ENCODE measurements at places on chromosomes 13 and 19.

GRCh38 chr13:106455777-106456176 is 79.7 kb downstream of the EFNB2 start:
- DNase-seq, result no peak

GRCh38 chr13:102609696-102610095 is 12.9 kb downstream of the TPP2 start:
- no peak for DNase-seq

DNA sequence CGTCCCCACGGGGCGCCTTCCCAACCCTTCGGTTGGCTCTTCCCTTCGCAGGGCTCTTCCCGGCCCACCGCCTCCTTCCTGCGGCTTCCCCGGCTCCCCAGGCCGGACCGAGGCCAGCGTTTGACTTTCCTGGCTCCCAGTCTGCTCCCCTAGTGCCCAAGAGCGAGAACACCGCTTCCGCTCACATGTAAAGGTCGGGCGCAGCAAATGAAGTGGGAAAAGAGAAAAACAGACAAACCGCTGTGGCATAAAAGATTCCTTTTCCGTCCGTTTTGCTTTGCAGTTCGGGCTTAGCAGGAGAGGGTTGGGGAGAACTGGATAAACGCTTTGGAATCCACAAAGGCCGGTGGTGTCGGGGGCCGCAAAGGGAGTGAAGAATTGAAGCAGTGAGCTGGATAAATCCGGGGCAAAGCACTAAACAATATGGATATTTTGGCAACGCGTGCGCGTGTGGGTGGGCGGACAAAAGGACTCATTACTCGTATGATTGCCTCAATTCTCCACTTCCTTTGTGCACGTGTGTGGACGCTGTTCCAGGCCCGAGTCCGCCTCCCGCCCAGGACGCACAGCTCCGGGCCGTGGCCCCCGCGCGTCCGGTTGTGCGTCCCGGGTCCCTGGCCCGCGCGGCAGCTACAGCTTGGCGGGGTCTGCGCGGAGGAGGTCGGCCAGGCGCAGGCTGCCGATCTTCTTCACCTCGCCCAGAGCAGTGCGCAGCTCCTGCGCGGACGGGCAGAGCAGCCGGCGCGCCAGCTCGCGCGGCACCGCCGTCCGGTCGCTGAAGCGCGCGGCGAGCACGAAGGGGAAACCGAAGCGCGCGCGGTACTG is 8.6 kb upstream of the CDX2 start:
- no peak for DNase-seq

DNA sequence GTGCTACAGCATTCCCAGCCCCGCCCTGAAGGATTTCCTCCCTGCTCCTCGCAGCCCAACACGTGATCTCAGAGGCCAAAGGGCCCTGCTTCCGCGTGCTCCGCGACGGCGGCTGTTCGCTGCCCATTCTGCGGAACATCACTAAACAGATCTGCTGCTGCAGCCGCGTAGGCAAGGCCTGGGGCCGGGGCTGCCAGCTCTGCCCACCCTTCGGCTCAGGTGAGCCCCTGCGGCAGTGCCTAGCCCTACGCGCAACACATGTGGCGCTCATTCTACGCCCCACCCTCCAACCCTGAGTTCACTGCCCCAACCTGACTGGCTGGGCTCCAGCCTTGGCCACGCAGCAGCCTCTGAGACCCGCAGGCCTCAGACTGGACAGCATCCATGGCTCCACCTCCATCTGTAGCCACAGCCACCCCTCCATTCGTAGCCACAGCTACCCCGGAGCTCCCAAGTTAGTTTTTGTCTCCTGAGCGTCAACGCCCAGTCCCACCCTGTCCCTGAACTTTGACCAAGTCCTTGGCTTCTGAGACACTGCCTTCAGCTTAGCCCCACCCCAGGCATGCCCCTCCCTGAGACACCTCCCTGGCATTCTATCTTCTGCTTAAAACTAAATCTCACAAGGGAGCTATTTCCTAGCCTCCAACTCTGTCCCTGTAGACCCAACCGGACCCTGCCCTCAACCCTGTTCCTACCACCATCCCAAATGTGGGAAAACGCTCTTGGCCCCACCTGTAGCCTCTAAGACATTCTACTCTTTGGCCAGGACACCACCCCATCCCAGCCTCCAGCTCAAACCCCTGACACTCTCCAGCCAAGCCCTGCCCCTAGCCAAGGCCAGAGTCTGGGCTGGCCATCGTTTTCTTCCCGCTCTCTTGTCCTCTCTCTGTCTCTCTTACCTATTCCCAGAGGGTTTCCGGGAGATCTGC is 6.4 kb downstream of the LTBP4 start:
- DNase-seq, result no peak

- DNase-seq, result peak; percentile 26
Observed at GRCh38 chr19:13691569-13692435, 72.5 kb upstream of the MRI1 start.

- no peak for DNase-seq
Observed at GRCh38 chr19:33653684-33654083, 31.9 kb downstream of the CHST8 start.

- no peak for DNase-seq
Observed at GRCh38 chr13:107301724-107302374, 733.9 kb upstream of the ARGLU1 start.

GRCh38 chr13:43727856-43728255 is 58.9 kb downstream of the ENOX1 start:
- no peak for DNase-seq

- no peak for DNase-seq
Observed at GRCh38 chr13:41271456-41272285, 8.3 kb upstream of the MTRF1 start.

DNA sequence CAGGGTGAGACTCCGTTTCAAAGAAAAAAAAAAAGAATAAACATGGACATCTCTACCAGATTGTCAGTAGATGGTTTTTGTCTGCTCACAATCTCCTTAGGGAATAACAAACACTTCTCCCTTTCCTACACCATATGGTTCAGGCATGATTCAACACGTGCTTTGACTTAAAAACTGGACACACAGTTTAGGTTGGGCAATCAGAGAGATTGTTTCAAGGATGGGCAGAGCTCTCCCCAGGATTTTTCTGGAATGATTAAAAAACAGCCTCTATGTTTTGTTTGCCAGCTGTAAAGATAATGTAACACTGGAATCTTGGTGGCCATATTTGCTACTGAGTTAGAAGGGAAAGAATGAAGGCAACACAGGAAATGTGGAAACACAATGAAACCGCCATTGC is 150.1 kb upstream of the TSC22D1 start:
- no peak for DNase-seq

GRCh38 chr19:50628146-50628545 is 11.5 kb downstream of the SYT3 start:
- no peak for DNase-seq

DNA sequence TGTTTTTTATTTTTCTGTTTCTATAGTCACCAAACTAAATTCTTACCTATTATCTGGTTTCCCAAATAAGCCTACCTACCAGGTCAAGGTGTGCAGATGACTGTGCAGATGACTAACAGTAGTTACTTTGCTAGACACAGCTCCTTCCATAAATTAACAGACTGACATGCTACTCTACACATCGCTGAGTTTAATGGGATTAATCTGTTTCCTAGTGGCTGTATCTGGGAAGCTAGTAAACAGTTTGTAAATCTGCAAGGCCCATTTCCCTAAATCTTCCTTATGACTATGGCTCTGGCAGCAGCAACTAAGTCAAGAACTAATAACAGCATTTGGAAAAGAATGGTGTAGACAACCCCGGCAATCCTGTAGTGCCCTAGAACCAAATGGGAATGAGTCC is 27.9 kb downstream of the MIPEP start:
- no peak for DNase-seq

DNA sequence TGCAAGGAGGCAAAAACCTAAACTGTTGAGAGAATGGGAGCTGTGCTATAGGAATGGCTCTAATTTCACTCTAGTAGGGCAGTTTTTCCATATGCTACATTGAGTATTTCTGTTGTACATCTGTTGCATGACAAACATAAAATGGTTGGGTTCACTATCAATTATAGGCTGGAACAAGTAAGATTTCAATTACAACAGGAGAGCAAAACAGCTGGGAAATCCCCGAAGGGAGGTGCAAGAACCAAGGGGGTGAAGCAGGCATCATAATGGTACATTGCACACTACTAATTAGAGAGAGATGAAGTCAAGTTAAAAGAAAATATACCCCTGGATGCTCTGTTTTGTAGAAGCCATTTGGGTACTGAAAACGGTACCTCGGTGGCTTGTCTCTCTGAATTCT is 389.5 kb downstream of the PCDH9 start:
- no peak for DNase-seq

DNA sequence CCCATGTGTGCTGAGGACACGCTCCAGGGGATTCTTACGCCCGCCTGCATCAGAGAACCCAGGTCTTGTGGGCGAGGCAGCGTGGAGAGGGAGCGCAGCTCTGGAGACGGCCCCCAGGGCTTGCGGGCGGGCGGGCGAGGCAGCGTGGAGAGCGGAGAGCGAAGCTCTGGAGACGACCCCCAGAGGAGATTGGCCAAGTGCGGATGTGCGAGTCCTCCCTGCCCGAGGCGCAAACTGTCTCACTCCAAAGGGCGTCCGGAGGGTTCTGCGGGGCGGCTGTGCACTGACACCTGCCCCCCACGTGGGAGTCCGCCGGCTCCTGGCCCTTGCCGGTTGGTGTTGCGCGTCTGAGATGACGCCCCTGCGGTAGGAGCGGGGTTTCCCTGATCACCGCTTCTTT is 39.8 kb downstream of the MCF2L start:
- no peak for DNase-seq

DNA sequence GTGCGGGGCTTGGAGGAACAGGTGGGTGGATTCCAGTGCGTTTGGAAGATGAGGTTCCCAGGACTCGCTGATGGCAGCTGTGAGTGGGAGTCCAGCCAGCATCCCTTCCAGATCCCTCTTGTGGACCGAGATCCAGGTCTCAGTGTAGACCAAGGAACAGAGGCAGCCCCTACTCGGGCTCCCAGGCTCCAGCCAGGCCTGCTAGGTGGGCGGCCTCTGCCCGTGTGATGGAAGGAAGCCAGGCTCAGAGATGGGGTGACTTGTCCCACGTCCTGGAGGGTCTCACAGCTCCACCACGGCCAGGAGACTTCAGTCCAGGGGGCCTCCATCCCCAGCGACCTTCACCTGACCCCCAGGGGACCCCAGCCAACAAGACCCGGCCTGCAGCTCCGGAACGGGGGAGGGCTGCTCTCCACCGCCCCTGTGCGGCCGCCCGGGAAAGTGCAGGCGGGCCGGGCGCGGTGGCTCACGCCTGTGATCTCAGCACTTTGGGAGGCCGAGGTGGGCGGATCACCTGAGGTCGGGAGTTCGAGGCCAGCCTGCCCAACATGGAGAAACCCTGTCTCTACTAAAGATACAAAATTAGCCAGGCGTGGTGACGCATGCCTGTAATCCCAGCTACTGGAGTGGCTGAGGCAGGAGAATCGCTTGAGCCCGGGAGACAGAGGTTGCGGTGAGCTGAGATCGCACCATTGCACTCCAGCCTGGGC is 729 bp upstream of the MADCAM1 start:
- DNase-seq, result no peak

GRCh38 chr19:39542206-39542605 is 2.2 kb upstream of the EID2 start:
- DNase-seq, result no peak

- no peak for DNase-seq
Observed at GRCh38 chr19:13665125-13665905, 99.0 kb upstream of the MRI1 start.

All from kidney epithelial cell (primary cell).